GM20000 (cell line): ENCODE measurements at places on chromosomes 13 and 19.

- DNase-seq: no peak
These were observed 3.4 kb upstream of the DPF1 start for GRCh38 chr19:38227287-38228004.

DNA sequence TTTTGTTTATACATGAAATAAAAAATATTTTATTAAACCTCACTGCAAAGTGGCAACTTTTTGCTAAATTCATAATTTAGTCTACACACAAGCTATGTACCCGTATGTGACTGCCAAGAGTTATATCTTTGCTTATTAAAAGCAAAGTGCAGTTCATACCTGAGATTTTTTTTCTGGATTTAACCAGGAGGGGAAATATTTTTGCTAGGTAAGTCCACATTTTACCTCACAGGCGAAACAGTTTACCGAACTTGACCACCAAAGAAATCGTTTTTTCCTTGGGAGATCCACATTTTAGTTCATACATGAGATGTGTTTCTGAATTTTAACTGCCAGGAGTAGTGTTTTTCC is 12.2 kb upstream of the JSRP1 start:
- no peak for DNase-seq

GRCh38 chr19:58471736-58472135 is 4.4 kb upstream of the ZNF446 start:
- no peak for DNase-seq

DNA sequence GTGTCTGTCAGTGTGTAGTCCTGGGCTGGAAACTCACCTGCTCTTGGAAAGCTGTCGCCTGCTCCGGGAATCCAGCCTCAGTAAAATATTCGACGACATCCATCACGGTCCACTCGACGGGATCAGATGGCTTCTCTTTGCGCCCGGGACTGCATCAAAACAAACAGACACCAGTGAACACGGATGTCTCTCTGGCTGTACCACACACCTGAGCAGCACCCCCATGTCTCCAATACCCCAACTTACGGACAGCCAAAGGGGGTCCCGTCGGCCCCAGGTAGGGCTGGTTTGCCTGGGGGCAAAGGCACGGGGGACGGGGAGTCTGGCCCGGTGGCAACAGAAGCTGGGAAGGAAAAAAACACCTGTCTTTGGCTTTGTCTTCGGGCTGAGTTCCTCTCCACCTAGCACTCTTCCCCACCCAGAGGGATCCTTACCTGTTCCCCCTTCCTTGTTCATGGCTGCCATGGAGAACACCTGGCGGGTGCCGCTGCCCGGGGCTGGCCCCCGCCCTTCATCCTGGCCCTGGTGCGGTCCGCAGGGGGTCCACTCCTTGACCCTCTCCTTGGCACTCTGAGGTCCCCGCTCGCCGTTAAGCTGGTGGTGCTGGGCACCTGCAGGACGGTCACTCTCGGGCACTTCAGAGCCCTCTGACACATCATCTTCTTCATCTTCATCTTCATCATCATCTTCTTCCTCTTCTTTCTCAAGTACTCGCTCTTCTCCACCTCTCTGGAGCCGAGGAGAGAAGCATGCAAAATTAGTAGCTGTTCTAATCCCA is 1.7 kb downstream of the SAMD1 start:
- peak; percentile 9 for DNase-seq

- DNase-seq: peak; percentile 30
These were observed 56.5 kb downstream of the INTS6 start for GRCh38 chr13:51396352-51396751.

DNA sequence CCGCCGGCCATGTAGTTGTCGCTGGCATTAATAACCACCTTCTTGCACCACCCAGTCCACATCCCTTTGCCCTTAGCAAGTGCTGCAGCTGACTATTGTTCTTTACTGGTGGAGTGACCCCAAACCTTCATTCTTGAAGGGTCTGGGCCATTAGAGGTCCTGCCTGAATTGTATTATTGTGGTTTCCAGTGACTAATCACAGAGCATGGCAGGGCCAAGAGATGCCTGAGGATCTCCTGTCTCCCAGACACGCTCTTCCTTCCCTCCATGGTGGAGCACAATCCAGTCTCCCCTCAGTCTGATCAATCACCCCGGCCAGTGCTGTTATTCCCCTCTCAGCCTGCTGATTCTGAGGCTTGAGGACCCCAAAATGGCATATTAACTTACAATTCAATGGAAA is 39.0 kb downstream of the C1QTNF9 start:
- DNase-seq: no peak

GRCh38 chr19:30281906-30282305 is 90.3 kb upstream of the ZNF536 start:
- DNase-seq: no peak

DNA sequence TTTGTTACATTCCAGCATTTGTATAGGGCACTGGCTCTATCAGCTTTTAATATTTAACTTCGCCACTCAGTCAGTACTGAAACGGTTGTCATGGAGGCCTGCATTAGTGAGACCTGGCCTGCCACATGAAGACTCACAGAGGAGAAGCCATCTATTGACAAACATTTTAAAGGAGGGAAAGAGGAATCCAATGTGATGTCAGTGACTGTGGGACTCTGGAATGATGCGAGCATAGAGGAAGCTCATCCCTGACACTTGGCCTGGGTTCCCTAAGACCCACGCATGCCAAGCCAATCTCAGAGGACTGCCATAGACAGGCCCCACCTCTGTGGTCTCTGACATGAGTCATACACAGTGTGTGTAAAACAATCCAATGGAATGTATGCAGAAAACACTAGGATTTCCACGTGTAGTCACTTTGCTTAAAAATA is 7.9 kb upstream of the DPY19L3 start:
- no peak for DNase-seq

DNA sequence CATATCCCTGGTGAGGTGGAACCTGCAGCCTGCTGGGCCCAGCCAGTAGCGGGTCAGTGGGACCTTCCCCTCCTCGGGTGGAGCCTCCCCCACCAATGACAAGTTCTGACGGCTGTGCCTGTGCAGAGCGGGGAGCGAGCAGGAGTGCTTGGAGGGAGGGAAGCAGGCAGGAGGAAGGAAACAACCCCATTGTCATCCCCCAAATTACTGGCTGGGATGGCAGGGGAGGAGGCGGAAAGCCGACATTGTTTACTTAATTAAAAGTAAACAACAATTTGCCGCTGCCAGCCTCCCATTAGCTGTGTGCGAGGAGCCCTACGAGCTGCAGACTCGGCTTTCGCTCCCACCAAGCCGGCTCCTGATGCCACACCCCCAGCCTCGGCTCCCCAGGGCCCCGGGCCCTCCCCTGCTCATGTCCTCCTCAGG is 45.5 kb downstream of the LYL1 start:
- DNase-seq: no peak

DNA sequence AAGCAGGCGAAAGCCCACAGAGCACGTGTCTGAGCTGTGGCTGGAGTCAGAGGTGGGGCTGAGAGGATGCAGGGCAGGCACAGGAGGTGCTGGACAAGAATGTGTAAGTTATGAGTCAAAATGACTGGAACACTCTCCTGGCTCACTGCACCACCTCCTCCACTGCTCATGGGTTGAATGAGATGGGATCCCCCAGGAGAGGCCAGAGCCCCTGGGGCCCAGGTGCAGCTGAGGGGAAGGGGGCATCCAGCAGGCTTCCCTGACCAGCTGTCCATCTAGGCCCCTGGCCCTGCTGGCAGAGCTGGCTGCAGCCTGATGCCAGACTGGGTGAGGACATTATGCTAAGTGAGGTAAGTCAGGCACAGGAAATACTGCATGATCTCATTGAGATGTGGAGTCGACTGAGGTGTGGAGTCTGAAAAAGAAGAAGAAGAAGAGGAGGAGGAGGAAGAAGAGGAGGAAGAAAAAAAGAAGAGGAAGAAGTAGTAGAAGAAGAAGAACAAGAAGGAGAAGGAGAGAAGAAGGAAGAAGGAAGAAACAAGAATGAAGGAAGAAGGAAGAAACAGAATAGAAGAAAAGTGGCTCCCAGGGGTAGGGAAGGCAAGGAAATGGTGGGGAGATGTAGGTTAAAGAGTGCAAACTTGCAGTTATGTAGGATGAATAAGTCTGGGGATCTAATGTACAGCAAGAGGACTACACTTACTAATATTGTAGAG is 747.4 kb downstream of the UQCRFS1 start:
- no peak for DNase-seq

GRCh38 chr13:23443878-23444277 is 10.4 kb upstream of the SACS start:
- no peak for DNase-seq

DNA sequence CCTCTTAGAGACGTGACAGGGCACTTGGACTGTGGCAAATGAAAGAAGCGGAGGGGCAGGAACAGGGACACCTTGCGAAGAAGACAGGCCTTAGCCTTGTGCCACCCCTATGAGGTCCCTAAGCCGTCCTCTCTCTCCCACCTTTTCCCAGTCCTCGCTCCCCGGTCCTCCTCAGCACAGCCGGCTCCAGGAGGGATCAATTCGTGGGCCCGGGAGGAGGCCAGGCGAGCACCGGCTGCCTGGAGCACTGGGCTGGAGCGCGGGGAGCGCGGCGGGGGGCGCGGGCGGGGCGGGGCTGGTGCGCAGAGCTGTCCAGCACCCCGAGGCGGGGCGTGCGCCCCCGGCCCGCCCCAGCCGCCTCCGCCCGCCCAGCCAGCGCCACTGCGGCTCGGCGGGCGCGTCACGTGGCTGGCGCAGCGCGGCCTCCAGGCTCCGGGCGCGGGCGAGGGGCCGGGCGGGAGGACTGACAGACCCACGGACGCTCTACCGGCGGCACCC is at the start of gene LRP3:
Gene LRP3, plus strand, starts transcription at position 466 of the 498 bp plus-strand sequence. CDS start 456 bp downstream, outside the sequence.
- no peak for DNase-seq

GRCh38 chr13:23817830-23818229 is 71.4 kb downstream of the MIPEP start:
- DNase-seq: no peak

DNA sequence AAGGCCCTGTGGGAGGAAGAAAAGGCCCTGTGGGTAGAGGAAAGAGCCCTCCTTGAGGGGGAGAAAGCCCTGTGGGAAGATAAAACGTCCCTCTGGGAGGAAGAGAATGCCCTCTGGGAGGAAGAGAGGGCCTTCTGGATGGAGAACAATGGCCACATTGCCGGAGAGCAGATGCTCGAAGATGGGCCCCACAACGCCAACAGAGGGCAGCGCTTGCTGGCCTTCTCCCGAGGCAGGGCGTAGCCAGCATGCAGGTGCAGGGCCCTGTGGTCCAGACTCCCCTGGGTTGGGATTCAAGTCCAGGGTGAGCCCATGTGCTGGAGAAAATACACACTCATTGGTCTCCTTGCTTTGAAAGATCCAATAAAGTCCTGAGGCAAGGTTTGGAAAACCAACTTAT is 4.1 kb downstream of the CCDC70 start:
- DNase-seq: no peak

GRCh38 chr13:47665043-47665442 is 336.0 kb downstream of the SUCLA2 start:
- no peak for DNase-seq

GRCh38 chr13:99230991-99231390 is 27.2 kb downstream of the GPR18 start:
- no peak for DNase-seq

DNA sequence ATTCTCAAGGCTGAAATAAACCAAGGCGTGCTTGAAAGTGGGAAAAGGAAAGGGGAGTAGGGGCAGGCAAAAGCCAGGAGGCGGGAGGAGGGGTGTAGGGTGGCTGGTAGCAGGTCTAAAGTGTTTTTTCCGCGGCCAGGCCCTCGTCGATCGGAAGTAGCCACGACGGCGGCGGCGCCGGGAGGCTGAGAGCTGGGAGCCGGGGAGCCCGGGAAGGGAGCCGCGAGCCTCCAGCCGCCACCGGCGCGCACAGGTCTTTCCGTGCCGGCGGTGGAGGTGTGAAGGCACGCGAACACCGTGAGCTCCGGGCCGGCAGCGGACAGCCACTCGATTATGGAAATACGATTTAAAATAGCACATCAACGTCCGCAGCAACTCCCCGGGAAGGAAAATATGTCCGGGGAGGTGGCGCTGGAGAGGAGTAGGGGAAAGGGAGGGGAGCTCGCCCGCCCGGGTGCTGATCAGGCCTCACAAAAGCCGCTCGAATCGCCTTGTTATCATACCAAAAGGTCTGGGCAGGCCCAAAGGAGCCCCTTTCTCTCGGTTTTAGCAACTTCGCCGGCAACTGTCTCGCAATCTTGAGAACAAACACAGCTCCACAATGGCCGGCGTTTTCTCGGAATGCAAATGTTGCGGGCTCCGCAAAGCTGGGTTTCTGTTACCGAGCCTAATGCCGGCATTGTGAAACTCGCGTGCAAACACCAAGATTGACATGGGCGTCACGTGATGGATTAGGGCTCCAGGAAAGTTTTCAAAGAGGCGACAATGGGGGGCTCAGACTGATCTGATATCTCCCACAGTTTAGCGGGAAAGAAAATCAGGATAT is 2.9 kb upstream of the PCDH8 start:
- peak; percentile 69 for DNase-seq

GRCh38 chr19:30106417-30107095 is 164.5 kb downstream of the URI1 start:
- DNase-seq: no peak

DNA sequence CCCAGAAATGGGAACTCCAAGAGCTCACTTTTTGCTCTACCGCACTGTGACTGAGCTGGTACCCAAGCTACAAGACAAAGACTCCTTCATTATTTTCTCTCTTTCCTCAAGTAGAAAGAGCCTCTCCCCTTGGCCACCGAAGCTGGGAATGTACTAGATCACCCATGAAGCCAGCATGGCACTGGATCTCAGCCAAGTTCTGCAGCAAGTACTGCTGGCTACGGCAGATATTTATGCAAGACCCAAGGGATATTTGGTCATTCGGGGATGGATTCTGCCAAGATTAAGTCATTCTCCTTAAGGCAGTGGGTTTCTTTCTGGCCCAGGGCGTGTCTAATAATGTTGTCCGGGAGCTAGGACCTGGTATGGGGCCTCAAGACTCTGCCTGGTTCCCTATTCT is 633.5 kb downstream of the SLITRK1 start:
- DNase-seq: no peak

DNA sequence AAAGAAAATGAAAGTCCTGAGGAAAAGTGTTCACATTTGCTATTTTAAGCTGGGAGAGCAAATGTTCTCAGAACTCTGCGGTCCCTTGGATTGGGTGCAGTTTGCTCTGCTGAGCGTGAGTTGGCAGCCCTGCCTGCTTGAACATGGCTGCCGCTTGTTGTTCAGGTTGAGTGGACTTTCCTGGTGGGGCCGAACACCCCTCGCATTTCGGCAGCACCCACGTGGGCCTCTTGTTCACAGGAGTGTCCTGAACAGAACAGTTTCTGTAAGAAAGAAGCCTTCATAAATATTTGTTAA is 10.8 kb upstream of the RNF113B start:
- no peak for DNase-seq

DNA sequence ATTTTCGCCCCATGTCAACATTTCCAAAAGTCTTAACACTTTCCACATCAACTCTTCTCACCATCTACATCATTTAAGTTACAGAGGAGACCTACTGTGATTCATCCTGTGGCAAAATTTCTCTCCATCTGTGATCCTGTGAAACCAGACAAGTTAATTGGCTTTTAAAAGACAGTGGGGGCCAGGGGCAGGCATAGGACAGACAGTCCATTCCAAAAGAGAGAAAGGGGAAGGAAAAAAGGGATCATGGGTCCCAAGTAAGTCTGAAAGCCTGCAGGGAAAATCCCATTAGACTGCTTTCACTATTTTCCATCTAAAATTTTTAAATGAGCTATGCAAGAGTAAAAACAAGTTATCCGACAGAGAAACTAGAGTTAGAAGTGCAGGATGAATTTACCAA is 121.0 kb downstream of the MRPL57 start:
- no peak for DNase-seq

- no peak for DNase-seq
These were observed 28.1 kb upstream of the CLDN10 start for GRCh38 chr13:95524264-95524901.

GRCh38 chr19:29896802-29897201 is 45.2 kb upstream of the URI1 start:
- no peak for DNase-seq
